Parietal lobe (tissue), 2 donors: ENCODE measurements at places on chromosomes 1 and 21. TPM values are rescaled to one million over a fixed set of nuclear protein-coding genes. Genes with fewer than 3 reads are reported as not detected.

The S100A14 gene
- not detected for total RNA-seq

The PLA2G2D gene
- not detected for total RNA-seq

The ROR1 gene
- 2.5 TPM for total RNA-seq

The UBE2U gene
- not detected for total RNA-seq

The ZSCAN20 gene
- total RNA-seq, result 15.0 TPM

The RUNX1 gene
- 1.3 TPM for total RNA-seq

The C1orf141 gene
- total RNA-seq, result not detected

The RHD gene
- total RNA-seq, result not detected

The STIL gene
- 10.0 TPM for total RNA-seq

The DENND2D gene
- total RNA-seq, result 0.94 TPM

The MX2 gene
- 0.31 TPM for total RNA-seq

The HSD3B2 gene
- not detected for total RNA-seq

The LRRC71 gene
- not detected for total RNA-seq

The CD52 gene
- total RNA-seq, result not detected

The ADORA3 gene
- 2.2 TPM for total RNA-seq

The TFF2 gene
- total RNA-seq, result not detected

The PLPPR5 gene
- total RNA-seq, result 87.6 TPM

The PTBP2 gene
- total RNA-seq, result 301 TPM

The ANKRD34A gene
- 2.5 TPM for total RNA-seq

The TMPRSS2 gene
- total RNA-seq, result not detected

The KRTAP19-3 gene
- not detected for total RNA-seq

The MAPKAPK2 gene
- total RNA-seq, result 11.3 TPM
